Stimulated activated CD4-positive, alpha-beta T cell treated with anti-CD3 and anti-CD28 coated beads, TNF-alpha, amount 100 ng/mL, for 4 hours (primary cell): ENCODE measurements at places on chromosomes 2 and 18.

- DNase-seq: no peak
Measured at GRCh38 chr2:149806651-149807050, 219.1 kb upstream of the MMADHC start.

DNA sequence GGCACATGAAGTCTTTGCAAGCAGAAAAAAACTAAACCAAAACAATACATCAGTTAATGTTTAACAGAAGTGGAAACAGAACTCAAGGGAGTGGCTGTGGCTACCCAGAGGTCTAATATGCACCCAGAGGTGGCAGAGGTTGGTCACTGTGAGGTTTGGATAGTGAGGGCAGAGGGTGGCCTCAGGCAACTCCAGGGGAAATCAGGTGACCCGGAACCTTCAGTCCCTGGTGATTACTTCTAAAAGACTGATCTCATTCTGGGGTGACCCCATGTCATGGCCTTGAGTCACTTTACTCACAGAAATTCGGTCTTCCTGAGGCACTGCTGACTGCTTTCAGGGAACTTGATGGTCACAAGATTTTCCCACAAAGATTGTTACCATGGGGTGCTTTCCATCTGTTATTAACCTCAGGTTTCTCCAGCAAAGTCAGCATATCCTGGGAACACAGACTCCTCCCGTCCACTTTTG, 99.4 kb downstream of the TMEM17 start:
- DNase-seq: no peak

DNA sequence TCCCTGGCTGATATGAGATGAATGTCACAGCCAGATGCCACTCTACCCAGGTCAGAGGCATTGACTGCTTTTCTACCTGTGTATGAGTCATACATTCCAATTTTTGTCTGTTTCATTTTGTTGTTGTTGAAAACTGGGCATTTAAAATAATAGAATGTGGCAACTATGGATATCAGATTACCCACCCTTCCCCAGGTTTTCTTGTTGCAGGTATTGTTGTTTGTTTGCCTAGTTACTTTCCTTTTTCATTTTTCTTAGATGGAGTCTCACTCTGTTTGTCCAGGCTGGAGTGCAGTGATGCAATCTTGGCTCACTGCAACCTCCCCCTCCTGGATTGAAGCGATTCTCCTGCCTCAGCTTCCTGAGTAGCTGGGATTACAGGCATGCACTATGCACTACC, 70.2 kb downstream of the LRRC30 start:
- DNase-seq: no peak

GRCh38 chr18:49431165-49431962, 29.1 kb downstream of the DYM start:
- no peak for DNase-seq

DNA sequence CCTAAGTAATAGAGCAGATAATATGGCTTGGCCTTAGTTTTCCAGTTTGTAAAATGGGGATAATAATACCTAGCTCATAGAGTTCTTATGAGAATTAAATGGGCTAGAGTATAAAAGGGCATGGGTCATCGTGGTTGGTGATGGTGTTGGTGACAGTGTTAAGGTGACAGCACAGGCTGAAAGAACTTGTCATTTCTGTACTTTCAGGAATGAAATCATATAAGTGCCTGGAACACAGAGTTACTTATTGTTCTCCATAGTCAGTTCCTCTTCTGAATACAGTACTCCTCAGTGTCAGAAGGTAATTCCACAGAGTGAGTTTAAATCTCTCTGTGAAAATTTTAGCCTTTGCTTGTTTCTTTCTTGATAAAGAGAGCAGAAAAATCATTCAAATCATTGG, 42.4 kb downstream of the KIF5C start:
- DNase-seq: no peak

GRCh38 chr2:230472621-230473018, 56.6 kb downstream of the SP100 start:
- DNase-seq: peak; percentile 6

GRCh38 chr2:142742371-142743214, 134.9 kb upstream of the KYNU start:
- DNase-seq: no peak

- no peak for DNase-seq
Measured at GRCh38 chr2:7692657-7693161, 775.5 kb downstream of the RNF144A start.

DNA sequence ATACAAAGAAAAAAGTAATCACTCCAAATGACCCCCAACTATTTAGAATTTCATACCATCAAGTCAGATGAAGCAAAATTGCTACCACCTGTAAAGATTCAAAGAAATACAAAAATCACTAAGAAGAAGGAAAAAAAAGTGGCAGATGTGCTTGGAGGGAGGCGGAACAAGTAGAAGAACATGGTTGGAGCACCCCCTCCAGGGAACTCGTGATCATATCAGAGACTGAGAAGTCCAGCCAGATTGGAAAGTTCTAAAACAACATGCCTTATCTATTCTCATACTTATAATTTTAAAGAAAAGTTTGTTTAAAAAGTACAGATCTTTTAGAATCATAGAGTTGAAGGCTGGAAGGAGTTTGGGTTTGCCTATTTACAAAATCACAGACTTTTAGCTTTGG, 113.4 kb upstream of the CYP26B1 start:
- DNase-seq: no peak

GRCh38 chr2:105910497-105911238, 166.0 kb downstream of the NCK2 start:
- no peak for DNase-seq

- no peak for DNase-seq
Measured at GRCh38 chr2:522776-523175, 154.4 kb downstream of the TMEM18 start.

DNA sequence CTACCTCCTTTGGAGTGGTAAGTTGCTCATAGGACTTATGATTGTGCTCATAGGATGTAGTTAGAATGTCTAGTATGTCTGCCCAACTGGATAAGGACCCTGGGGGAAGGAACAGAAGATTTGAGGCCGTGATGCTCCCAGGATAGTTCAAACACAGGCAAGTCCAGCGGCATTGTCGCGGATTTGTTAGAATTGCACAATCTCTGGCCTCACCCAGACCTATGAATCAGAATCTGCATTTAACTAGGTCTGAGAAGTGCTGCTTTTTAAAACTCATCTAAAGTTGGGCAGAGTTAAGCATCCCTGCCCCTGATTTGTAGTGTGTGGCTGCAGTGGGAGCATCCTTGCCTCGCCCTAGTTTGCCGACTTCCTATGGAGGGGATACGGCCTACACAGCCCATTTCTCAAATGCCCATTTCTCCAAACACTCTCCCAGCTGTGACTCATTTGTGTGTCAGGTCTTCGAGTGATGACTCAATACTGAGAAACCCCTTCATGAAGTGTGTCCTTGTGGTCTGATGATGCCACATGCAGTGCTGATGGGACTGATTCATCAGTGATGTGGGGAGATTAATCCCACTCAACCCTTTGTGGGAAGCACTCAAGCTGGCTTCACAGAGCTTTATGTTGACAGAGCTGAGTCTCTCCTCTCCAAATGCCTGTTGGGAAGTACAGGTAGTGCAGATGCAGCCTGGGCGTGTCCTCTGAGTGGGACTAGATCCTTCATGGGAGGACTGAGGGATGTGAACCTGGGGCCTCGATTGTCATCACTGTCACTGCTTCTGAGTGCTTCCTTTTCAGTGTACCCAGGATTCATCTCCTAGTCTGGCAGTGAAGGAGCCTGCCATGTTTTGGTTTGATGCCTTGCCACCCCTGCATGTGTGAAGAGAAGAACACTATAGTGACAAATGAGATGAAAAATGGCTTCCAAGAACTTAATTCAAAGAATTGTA, 18.7 kb downstream of the SMIM21 start:
- DNase-seq: no peak

DNA sequence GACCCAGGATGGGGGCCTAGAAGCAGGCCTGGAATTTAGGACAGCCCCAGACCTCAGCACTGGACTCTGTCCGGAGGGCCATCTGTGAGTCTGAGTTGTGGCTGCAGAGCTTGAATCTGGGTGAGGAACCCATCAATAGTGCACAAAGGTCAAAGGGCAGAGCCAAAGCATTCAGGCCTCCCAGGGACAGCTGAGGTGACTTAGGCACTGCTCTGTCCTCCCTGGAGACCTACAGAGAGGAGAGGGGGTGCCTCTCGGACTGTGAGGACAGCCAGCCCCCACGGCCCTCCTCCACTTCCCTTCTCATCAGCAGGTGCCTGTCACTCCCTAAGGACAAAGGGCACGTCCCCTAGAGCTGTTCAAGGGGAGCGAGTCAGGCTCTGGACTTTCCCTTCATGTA, 25.1 kb upstream of the PRLH start:
- DNase-seq: no peak

DNA sequence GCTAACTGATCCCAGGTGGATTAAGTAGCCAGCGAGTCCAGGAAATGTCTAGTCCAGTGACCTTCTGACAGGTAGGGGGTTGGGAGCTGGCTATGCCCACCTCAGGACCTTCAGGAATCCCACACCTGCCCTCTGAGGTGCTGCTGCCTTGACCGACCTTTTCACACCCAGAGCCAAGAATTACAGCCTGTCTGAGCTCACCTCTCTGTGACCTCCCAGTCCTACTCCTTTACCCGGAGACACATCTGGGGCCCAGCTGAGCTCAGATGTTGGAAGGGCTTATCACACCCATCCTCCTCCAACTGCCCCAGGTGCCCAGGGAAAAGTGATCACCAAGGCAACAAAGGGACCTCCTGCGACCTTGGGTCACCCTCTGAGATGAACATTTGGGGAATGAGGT, 413.3 kb upstream of the TNP1 start:
- no peak for DNase-seq

DNA sequence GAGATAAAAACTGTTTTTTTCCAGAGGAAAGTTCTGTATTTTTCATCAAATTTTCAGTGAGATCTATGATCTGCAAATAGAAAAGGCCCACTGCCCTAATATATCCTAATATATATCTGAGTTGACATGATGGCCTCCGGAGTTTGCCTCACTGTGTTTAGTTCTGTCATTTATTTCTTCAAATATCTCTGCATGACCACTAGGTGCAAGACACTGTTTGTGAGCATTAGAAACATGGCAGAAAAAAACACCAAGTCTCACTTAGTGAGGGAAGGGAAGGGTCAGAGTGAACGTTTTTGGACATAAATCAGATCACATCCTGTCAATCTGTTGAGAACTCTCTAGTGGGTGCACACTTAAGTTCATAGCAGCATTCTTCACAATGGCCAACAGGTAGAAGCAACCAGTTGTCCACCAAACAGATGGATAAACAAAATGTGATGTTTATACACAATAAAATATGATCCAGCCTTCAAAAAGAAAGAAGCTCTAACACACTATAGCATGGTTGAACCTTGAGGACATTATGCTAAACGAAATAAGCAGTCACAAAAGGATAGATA, 53.4 kb downstream of the SPIRE1 start:
- DNase-seq: no peak

DNA sequence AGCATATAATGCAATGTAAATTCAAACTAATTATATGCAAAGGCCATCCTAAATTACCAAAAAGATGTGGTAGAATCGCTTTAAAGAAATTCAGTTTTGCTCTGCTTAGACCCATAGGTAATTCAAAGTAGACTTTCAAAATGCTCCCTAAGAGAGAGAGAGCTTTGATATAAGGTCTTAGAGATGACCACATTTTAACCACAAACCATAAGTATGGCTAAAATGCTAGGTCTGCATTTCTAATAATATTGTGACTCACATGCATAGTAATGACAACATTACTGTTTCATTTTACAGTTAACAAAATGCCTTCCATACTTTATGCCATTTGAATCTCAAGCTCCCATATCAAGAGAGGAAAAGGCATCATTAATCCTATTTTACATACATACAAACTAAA, 144.5 kb downstream of the RAD51AP2 start:
- no peak for DNase-seq

DNA sequence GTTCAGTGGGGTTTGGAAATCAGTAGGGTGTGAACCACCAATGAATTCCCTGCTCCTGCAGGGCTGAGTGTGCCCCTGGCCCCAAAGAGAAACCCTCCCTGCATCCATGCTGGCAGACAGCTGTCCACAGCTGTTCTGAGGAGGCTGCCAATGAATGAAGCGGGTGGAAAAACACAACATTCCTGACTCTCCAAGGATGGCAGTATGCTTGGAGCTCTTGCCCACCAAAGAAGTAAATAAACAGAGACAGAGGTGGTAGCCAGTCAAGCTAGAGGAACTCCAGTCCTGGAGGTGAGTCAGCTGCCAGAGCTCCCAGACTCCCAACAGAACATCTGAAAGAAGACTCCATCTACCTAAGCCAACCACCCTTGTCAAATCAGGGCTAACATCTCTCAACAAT, 6.2 kb downstream of the ZBTB7C start:
- DNase-seq: no peak

DNA sequence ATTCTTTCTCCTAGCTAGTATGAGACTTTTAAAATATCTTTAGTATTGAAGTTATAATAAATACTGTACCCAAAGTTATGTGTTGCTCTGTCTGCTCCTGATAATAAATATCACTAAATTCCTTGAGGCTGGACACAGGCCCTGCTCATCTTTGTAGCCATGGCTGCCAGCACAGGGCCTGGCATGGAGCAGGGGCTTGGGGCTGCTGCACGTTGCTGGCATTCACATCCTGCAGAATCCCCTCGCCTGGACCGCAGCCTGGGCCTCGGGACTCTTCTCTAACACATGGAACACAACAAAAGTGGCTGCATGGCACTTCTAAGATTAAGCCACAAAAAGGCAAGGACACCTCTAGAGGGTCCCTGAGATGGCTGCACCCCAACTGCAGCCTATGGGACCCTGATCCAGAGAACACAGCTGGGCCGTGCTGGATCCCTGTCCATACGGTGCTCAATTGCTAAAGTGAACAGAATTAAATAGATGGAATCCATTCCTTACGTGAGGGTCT, 477.5 kb upstream of the MYT1L start:
- DNase-seq: no peak

DNA sequence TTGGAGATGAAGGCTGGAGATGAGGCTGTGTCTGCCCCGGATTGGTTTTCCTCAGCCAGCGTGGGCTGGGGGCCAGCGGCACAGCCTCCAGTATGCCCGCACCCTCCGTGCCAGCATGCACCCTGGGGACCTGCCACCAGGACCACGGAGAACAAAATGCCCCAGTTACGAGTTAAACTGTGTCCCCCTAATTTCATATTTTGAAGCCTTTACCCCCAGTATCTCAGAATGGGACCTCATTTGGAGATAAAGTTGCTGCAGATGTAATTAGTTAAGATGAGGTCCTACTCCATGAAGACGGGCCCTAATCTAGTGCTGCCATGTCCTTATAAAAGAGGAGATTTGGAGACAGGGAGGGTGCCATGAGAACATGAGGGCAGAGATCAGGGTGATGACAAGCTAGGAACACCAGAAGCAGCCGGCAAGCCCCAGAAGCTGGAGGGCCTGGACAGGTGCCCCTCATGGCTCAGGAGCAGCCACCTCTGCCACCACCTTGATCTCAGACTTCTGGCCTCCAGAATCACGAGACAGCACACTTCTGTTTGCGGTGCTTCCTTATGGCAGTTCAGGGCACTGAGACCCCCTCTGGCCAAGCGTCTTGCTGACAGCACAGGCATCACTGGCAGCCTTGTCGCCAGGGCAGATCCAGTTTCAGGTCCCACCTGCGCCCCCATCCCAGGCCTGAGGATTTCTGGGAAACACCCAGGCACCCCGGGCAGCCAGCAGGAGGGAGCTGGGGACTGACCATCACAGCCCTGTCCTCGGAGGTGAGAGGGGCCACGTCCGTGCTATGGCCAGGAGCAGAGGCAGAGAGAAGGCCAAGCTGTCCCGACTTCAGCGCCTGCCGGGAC, 29.4 kb downstream of the KIF1A start:
- no peak for DNase-seq
